ENCODE measurements at places on chromosomes 16 and 17.

- DNase-seq = no peak
These were observed 22.6 kb downstream of the MRM3 start for GRCh38 chr17:804541-805435.

DNA sequence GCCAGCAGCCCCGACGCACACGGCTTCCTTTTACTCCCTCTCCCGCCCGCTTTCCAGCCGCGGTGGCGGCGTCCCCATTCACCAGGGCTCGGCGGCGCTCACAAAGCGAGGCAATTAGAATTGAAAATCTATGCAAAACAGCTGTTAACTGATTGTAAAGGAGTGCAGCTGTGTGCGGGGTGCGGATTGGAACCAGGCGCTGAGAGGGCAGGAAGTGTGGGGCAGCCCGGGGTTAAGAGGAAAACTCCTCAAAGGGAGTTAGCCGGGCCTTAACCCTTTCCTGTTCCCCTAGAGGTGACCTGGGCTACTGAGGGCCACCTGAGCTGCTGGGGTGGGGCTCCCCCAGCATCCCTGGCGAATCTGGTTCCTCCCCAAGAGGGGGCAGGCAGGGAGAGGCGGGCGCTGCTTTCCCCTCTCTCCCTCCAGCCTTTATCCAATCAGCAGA is 5.8 kb upstream of the GSE1 start:
- no peak for DNase-seq

DNA sequence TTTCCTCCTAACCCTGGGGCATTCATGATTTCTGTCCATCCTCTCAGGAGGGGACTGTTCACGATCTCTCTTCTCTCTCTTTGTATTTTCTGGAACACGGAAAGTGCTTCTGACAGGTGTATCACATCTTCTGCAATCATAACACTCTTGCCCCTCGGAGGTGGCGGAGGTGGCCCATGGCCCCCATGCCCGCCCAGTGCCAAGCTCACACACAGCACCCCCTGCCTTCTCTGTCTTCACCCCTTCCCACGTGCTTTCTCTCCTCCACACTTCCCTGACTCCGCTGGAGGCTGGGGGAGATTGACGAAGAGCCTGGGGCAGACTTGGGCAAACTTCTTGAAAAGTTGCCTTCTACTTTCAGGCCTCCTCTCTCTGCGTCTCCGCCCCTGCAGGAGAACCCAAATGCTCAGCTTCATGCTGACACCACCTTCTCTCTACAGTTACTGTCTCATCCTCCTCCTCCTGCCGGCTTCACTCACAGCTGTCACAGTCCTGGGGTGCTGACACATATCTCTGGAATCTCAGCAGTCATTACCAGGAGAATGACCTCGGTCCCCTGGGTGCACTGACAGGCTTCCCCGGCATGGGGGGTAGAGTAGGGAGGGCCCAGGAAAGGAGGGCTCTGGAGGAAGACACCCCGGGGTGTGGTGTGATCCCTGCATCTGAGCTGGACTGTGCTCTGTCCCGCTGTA is 127.1 kb downstream of the ENGASE start:
- no peak for DNase-seq

- DNase-seq = no peak
These were observed 4.6 kb downstream of the GNA13 start for GRCh38 chr17:65051922-65052321.

DNA sequence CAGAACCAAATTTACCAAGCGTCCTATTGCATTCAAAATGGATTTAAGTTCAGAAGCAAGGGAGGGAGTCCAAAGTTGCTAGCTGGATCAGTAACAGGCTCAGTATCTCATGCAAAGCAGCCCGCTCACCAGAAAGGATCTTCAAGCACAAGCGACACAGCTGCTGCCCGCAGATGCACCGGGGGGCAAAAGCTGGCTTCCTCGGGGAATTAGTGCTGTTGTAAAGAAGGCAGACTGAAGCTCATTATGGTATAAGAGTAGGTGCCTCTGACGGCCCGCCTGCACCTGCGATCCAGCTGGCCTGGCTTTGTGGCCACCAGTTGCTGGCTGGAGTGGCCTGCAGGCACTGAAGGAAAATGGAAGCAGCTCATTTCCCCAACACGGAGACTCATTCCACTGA is 128.4 kb upstream of the RCVRN start:
- DNase-seq = no peak

GRCh38 chr17:3812771-3813170 is 11.8 kb upstream of the ITGAE start:
- DNase-seq = no peak

- no peak for DNase-seq
These were observed 2.2 kb downstream of the UBE2Z start for GRCh38 chr17:48910370-48910769.

GRCh38 chr17:64503821-64504768 is 2.0 kb downstream of the DDX5 start:
- DNase-seq = no peak

GRCh38 chr17:63458478-63458877 is 12.4 kb upstream of the CYB561 start:
- no peak for DNase-seq

GRCh38 chr17:43051969-43052368 is 26.9 kb downstream of the RND2 start:
- DNase-seq = no peak

GRCh38 chr17:41784207-41784744 is 2.2 kb downstream of the JUP start:
- no peak for DNase-seq

DNA sequence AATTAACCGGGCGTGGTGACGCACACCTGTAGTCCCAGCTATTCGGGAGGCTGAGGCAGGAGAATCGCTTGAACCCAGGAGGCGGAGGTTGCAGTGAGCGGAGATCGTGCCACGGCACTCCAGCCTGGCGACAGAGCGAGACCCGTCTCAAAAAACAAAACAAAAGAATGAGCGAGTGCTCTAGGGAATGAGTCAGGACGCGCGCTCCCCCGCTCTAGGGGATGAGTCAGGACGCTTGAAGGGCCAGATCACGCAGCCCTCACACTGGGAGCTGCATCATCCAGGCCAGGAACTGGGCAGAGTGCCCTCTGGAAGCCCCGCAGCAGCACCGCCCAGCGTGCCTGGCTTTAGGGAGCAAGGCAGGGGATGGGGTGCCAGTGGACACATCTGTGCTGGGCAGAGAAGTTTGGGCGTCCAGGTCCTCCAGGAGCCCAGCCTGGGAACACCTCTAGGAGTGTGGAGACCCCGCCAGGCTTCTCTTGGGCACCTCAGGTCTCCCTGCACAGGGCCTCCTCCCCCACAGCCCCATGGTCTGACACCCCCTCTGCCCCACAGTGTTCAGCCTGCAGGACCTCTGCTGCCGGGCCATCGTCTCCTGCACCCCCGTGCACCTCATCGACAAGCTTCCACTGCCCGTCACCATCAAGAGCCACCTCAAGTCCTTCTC is 3.9 kb upstream of the WFIKKN1 start:
- DNase-seq = no peak

DNA sequence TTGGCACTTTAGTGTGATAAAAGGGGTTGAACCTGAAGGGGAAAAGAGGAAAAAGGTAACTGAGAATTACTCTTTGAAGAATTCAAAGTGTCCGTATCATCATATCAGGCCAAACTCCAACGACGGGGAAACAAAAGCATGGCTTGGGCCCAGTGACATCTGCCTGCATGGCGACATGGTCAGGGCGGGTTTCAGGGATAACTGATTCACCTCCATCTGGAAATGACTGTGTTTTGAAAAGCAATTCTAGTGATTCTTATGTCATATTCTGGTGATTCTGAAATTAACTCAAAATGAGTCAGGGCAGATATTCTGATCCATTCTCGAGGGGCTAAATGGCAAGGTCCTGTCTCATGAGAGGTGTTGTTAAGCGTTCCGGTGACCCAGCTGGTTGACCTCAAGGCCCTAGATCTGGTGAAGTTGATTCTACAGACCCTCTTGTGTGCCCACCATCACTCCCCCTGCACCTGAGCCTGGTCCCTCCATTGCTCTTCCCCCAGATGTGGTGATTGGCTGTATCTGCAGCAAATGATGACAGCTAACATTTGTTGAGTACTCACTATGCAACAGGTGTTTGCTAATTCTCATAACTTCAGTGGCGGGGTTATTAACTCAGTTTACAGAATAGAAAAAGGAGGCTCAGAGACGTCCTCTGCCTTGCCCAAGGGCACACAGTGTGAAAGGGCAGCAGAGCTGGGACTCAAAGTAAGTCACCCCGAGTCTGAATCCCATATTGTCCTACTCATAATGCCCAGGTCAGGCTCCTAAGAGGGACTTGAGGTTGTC is 251.8 kb downstream of the MAF start:
- DNase-seq = no peak

DNA sequence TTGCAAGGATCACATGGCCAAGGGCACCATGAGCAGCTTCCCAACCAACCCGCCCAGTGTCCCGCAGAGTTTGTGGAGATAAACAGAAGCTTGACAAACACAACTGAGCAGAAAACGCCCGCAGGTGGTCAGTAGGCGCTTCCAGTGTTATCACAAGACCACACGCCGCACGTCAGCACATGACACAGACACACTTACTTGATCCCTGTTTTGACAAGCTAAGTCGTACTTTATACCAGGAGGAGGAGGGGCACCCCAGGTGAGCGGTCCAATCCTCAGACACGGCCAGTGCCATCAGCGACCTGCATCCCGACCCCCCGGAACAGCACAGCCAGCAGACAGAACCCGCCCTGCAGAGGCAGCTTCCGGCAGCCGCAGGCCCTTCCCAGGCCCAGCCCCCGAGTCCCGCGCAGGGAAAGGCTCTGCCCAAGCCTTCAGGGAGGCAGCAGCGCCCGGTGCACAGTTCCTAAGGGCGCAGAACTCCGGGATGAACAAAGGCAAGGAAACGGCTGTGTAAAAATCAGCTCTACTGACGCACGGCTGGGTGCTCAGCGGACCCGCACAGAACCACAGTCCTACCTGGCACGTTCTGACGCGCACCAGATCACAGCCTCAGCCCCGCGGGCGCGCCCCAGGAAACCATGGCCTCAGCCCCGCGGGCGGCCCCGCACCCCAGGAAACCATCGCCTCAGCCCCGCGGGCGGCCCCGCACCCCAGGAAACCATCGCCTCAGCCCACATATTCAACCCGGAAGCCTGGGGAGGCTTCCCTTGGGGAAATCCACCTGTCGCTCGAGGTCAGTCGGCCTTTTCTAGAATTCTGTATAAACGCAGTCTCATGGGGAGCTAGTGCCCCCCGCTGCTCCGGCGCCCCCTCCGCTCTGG is 27.8 kb downstream of the AXIN1 start:
- DNase-seq = no peak

GRCh38 chr17:66426397-66427033 is 124.1 kb downstream of the PRKCA start:
- DNase-seq = no peak

GRCh38 chr17:78272181-78272913 is 40.9 kb downstream of the TMEM235 start:
- peak; percentile 32 for DNase-seq

DNA sequence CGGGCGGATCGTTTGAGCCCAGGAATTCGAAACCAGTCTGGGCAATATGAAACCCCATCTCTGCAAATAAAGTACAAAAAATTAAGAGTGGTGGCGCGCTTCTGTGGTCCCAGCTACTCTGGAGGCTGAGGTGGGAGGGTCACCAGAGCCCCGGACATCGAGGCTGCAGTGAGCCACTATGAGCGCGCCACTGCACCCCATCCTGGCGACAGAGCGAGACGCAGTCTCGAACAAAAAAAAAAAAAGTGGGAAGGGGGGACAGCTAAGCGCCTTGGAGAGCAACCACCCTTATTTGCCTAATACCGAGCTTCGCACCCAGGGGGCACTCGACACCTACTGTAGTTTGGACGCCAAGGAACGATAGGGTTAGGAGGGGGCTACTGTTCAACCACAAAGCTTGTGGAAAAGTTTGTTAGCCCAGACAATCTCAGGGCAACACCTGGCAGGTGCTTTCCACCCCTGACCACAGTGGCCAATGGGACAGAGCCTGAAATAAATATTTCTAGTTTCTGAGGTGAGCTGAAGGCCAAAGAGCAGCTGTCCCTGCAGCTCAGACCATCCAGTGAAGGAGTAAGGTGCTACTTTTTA is 847 bp upstream of the PSMC3IP start:
- DNase-seq = peak; percentile 28

- no peak for DNase-seq
These were observed 108.0 kb downstream of the VPS53 start for GRCh38 chr17:606508-607250.

DNA sequence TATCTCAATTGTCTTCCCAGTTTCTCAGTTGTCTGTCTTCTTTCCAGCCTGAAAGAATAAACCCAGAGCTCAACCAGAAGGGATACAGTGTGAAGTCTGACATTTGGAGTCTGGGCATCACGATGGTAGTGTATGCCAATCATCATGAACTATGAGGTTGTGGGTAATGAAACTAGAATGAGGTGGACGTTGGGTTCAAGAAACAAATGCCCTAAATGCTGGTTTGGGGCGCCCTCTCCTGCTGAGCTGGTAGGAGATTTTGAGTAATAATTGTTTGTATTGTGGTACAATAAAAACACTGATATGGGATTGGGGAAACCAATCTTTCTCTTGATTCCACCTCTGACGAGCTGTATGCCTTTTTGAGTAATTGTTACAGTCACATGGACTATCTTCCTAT is 110.4 kb downstream of the MAP2K6 start:
- DNase-seq = no peak

GRCh38 chr16:35102780-35103403 is 1643.5 kb downstream of the TP53TG3F start:
- no peak for DNase-seq
